COLO829 (cell line): ENCODE measurements at places on chromosomes 4 and X.

DNA sequence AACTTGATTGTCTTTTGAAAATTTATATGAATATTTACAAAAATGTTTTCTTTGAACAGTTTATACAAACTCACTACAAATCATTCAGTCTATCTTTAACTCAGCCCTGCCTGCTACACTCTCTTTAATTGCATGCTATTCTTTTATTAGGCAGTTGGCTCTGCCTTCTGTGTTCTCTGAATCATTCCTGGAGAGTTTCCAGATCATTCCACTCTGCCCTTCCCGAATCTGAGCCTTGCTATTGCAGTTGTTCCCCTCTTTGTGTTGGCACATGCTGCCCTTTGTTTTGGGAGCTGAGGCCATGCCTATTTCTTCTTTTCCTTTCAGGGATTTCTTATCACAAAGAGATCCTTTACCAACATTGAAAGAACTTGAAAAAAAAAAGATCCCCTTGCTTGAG is 8.7 kb upstream of the TECRL start:
- DNase-seq = peak; percentile 40

- no peak for DNase-seq
Measured at GRCh38 chrX:9392445-9392844, 72.4 kb upstream of the TBL1X start.

DNA sequence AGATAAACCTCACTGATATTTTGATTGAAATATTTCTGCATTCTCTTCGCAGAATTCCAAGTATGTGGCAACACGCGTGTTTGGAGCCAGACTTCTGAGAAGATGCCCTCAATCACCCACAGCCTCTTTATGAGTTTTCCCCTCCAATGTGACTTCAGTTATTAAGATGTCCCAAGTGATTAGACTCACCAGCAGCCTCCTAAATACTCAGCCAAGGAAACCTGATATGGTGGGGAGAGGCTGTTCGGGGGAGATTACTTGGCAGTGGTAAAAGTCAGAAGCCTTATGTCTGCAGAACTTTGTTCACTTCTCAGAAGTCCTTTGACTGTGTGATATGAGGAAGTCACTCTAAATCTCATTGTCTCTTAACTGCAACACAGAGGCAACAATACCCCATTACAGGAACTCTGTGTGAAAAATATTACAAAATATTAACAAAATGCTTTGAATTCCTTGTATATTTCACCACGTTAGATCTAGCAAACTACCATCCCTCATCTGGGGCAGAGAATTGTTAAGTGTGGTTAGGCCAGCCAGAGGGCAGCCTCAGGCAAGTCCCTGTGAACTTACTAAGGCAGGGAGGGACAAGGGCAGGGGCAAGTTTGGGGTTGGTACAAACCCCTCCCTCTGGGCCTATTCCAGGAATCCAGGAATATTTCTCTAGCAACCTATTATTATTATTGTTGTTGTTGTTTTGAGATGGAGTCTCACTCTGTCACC is 151.4 kb upstream of the USP9X start:
- DNase-seq = no peak

GRCh38 chrX:41265615-41266014 is 68.3 kb upstream of the DDX3X start:
- DNase-seq = peak; percentile 23

GRCh38 chrX:41655631-41656030 is 33.1 kb upstream of the GPR34 start:
- no peak for DNase-seq

DNA sequence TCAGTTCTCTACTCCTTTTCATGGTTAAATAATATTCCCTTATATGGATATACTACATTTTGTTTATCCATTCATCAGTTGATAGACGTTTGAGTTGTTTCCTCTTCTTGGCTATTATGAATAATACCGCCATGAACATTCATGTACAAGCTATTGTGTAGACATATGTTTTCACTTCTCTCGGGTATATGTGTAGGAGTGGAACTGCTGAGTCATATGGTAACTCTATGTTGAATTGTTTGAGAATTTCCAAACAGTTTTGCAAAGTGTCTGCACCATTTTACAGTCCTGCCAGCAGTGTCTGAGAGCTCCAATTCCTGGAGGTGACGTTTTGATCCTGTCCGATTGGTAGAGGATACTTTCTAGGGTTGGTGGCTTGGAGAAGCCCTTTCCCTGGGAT is 23.6 kb downstream of the PLAC1 start:
- DNase-seq = no peak

- no peak for DNase-seq
Measured at GRCh38 chr4:7348946-7349900, 85.5 kb downstream of the PSAPL1 start.
